Stimulated activated CD4-positive, alpha-beta T cell treated with anti-CD3 and anti-CD28 coated beads, TNF-alpha, amount 100 ng/mL, for 48 hours (primary cell): ENCODE measurements at places on chromosomes 13 and 19.

DNA sequence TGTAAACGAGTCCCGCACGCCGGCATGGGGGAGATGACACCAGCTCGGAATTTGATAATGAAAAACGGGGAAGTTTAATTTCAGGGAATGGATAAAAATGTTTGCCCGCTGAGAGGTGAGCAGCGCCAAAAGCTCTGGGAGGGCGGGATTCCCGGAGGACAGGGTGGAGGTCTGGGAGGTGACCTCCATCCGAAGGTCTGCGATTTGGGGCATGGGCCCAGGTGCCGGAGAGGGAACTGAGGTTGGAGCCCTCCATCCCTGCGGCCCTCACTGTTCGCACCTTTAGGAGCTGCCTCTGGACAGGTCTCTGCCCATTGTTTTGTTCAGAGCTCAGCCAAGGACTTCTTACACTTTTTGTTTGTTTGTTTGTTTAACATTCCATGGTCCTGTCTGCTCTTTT is 129.8 kb downstream of the URI1 start:
- no peak for DNase-seq

DNA sequence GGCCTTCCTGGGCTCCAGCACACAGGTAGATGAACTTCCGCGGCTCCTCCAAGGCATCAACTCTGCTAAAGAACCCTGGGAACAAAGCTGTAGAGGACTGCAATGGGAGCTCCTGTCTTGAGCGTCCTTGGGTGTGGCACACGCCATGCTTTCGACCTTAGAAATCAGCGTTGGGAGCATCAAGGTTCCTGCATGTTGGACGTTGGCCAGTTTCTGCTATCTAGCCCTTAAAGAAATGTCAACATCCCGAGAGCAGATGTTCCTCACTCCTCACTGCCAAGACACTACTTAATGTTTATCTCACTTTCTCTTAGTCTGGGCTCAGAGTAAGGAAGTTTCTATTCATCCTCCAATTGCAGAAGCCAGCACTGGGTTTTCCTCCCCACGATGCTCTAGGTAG is 70.6 kb upstream of the MEDAG start:
- no peak for DNase-seq

DNA sequence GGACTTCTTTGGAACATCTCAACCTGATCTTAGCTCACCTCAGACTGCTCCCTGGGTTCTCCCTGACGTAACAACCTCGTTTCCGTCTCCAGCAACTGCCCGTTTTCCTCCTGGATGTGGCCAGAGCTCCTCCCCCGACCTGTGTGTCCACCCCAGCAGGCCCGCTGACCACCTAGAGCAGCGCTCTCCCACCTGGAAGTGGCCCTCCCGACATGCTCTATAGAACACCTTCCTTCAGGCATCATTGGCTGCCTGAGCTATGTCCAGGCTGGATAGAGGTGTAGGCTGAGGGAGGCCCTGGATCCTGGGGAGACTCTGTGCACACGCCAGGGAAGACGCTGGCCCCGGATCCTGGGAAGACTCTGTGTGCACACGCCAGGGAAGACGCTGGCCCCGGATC is 81.3 kb downstream of the TEX29 start:
- no peak for DNase-seq

GRCh38 chr13:20672772-20673171 is 30.7 kb upstream of the IL17D start:
- DNase-seq = no peak

DNA sequence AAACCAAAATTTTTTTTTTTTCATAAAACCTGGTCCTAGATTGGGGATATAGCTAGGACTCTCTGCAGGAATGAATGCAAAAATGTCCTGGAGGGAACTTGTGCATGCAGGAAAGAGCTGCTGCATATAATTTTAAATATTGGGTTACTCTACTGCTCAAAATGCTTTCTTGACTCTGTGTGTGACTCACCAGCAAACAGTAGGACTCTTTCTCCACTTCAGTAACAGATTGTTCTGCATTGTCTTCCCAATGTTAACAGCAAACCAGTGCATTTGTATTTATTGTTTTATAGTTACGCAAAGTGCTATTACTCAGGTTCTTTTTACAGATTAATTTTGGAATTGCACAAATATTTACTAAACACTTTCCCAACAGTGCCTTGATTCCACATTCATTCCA is 163.7 kb upstream of the KL start:
- DNase-seq = no peak

- peak; percentile 61 for DNase-seq
Observed at GRCh38 chr19:55467236-55468053, 2.9 kb upstream of the C19orf85 start.

- DNase-seq = no peak
Observed at GRCh38 chr19:5149508-5149907, 180.6 kb downstream of the KDM4B start.

DNA sequence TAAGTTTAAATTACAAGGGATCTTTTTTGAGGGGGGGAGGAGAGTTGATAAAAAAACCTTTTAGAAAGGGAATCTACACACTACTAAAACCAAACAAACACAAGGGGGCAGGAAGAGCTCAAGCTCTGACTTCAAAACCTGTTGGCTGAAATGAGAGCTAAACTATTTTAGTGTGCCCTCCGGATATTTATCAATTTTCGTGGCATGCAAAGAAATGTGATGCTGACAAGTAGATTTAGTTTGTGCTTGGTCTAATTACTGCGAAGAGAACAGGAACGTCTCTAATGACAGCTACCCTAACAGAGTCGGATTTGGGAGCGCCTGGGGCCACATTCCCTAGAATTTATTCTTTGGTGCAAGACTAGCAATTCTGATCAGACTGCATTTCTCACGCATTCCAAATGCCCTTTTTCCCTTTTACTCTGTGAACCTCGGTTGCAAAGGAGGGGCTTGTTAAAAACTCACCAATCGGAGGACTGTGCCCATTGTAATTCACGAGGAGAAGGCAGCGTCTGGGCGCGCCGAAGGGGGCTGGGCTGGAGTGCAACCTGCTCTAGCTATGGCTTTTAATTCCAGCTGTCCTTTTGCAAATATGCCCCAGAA is 802 bp upstream of the FREM2 start:
- DNase-seq = no peak

DNA sequence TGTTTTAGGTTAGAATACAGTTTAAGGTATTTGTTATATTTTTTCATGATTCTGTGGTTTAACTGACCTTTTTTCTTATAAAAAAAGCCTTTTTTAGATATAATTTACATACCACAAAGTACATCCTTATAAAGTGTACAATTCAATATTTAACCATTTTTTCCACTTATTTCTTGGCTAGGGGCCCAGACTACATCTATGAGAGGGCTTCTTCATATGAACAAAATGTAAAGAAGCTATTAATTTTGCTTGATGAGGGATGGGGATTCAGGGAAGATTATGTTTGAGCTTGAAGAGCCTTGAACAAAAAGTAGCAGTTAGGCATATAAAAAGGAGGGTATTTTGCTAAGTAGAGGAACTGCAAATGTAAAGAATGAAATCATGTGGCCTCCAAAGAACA is 2.2 kb downstream of the CCDC122 start:
- DNase-seq = no peak

DNA sequence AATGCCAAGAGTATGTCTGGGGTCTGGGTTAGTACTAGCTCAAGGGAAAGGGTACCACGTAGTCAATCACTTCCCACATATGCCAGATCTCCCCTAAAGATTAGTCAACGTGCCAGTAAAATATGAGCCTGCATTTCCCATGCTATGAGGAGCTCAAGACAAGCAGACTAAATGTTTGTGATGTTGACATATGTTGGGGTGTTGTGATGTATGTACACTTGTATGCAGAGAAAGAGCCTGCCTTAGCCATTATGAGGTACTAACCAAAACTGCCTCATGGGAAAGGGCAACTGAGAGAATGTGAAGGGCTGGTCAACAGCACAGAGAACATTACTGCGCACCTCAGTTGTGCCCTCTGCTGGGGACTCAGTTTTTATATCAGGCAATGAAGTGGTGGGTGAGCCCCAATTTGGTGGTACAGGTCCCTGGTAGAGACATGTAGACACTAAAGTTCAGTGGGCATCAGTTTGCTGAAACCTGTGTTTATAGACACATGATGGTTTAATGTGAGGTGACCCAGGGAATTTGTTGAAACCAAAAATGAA is 287.0 kb downstream of the DCT start:
- DNase-seq = no peak

DNA sequence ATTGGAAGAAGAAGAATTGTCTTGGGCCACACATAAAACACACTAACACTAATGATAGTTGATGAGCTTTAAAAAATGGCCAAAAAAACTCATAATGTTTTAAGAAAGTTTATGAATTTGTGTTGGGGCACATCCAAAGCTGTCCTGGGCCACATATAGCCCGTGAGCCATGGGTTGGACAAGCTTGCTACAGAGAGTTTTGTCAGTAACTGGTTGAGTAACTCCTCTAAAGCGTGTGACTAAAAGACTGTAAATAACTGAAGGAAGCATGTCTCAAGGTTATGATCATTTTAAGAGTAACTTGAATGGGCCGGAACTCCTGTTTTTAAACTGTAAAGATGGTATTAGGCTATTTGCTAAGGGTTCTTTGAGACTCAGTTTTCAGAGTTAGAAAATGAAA is 118.0 kb downstream of the KL start:
- DNase-seq = no peak

DNA sequence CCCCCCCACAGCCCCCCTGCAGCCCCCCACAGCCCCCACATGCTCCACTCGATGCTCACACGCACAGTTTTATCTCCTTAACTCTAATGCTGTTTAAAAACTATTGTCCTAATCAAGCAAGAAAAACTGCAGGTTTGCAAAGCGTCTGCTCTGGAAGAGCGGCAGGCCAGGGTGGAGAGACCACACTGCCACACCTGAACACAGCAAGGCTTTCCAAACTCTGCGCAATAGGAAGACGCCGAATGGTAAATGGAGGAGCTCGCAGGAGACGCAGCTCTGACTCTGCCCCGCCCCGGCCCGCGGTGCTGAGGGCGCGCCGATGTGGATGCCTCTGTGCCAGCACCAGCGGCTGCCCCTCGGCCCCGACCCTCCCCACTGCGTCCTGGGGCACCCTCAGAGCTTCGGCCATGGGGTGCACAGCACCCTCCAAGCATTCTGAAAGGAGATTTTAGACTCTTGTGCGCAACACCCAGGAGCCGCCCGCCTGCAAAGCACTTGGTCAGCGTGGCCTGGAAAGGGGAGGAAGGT is 32.4 kb downstream of the RASA3 start:
- DNase-seq = no peak

GRCh38 chr13:32639502-32640105 is 53.4 kb downstream of the PDS5B start:
- DNase-seq = no peak

DNA sequence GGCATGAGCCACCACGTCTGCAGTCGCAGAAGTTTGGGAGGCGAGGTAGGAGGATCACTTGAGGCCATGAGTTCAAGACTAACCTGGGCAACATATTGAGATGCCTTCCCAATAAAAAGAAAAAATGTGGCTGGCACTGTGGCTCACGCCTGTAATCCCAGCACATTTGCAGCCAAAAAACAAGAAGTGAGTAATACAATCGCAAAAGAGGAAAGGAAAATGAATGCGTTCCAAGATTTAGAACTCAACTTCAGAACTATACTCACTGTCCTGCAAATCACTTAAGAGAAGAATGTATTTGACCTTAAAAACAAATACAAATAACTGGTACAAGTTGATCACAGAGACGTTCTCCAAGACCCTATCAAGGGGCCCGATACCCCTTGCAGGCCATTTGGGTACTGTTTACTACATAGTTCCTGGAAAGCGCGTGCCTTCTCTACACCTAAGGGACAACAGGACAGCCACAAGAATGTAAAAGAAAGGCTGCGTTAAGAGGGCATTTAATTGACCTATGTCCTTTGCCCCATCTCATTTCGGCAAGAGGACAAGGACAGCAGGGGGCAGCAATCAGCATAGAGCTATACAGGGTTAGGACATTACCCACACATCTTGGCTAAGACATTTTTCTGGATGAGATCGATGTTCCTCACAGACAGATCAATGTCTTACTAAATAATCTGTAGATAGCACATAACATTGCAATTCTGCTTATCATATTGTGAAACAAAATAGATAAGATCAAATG is 41.3 kb downstream of the FLT3 start:
- peak; percentile 19 for DNase-seq

DNA sequence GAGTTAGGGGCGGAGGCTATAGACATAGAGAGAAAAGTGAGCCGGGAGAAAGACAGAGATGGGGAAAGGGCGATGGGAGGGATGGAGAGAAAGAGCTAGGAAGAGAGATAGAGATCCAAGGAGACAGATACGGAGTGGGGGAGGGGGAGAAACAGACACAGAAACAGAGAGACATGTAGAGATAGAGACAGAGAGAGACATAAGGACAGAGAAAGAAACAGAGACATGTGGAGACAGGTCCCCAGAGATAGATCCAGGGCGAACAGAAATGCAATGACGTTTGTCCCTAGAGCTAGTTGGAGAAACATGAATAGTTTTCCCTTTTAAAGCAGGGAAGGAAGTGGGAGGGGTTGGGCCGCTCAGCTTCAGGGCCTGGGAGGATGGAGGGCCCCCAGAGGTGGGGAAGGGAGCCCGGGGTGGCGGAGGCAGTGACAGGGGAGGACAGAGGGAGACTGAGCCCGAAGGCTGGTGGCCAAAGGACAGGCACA is 4.6 kb downstream of the PPP1R14A start:
- no peak for DNase-seq

- DNase-seq = no peak
Observed at GRCh38 chr19:33401683-33402420, 28.3 kb downstream of the CEBPG start.

DNA sequence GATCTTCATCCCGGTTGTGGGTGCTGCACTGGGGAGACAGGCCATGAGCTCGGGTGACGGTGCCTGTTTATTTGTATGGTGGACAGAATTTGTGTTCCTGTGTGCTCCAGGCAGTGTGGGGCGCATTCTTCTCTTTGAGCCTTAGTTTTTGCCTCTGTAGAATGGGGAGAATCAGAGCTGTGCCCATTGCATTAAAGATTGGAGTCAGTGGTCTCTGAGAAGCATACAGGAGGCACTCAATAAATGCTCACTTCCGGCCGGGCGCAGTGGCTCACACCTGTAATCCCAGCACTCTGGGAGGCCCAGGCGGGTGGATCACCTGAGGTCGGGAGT is 23.0 kb downstream of the NFIC start:
- DNase-seq = no peak

DNA sequence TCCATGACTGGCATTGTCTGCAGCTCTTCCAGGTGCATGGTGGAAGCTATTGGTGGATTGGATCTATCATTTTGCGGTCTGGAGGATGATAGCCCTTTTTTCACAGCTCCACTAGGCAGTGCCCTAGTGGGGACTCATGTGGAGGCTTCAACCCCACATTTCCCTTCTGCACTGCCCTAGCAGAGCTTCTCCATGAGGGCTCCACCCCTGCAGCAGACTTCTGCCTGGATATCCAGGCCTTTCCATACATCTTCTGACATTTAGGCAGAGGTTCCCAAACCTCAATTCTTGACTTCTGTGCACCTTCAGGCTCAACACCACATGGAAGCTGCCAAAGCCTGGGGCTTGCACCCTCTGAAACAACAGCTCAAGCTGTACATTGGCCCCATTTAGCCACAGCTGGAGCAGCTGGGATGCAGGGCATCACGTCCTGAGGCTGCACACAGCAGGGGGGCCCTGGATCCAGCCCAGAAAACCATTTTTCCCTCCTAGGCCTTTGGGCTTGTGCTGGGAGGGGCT is 800.2 kb upstream of the MIR17HG start:
- no peak for DNase-seq

GRCh38 chr19:6736917-6737283 is 480 bp downstream of the GPR108 start:
- no peak for DNase-seq
